Bone marrow (tissue), 2 donors: ENCODE measurements at places on chromosomes 3 and 15.

DNA sequence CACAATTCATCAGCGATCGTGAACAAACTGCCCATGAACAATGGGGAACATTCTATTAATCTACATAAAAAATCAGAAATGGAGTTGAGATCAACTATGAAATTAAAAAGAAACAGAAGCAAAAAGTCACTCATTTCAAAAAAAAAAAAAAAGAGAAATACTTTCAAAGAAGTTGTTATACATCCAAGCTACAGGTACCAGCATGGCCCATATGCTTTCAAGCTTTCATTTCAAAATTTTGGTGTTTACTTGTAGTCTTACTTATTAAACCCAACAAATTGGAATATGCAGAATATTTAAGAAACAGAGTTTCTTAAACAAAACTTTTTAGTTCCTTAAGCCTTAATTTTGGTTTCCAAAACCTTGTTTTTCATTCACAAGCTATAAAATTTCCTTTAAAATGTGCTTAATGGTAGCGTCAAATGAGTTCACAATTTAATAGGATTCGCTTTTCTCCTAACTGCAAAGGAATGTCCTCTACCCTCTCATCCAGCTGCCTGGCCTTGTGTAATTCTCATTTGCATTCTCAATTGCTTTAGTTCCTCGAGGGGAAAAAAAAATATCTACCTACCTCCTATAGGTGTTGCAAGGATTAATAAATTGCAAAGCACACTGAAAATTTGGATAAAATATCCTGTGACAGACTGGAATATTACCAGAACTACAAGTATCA, 565.2 kb downstream of the ROBO1 start:
- DNase-seq, result no peak

DNA sequence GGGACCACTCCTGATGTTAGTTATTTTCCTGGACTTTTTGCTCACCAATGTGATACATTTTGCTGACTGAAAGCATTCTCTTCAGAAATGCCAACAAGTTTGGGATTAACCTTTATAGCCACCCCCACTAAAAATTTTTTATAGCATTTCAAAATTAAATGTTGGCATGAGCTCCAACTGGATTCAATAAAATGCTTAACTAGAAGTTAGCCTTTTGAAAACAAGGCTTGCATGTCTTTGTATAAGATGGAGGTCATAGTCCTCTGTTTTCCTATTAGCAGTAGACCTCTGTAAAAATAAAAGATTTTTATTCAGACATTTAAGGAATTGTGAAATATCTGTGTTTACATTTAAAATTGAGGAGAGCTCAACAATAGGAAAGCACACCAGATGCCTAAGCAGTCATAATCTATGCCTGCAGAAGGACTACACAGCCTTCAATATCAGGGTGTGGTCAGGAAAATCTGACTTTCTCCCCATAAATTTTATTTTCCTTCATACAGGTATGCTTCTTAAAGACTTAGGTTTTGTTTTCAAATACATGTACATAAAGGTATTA, 87.2 kb downstream of the DNAJC13 start:
- no peak for DNase-seq

DNA sequence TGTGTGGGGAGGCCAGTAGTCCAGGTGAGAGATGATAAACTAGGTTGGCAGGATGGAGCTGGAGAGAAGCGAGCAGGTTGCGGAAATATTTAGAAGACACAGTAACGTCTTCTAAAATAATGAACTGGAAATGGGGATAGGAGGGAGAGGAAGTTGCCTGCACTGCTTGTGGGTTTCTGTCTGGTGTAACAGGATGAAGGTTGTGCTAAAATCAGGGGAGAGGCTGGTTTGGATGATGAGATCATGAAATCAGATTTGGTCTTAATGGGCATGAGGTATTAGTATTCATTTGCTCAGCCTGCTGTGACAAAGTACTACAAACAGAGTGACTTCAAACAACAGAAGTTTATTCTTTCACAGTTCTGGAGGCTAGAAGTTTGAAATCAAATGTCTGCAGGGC, 32.1 kb upstream of the TNFAIP8L3 start:
- no peak for DNase-seq

DNA sequence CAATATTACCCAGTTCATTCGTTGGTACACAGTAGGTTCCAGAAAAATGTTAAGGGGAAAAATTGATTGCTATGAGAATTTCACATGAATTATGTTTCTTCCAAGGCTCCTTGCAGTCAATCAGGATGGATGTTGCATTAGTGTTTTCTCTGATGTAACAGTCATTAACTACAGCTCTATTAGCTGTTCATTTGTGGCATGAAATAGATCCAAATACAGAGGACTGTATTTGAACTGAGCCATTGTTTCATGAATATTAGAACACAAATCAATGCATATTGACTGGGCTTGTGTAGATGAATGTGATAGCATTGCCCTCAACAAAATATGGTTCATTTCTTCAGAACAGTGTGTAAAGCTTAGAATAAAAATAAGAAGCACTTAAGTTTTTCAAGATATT, 203.0 kb upstream of the SGO1 start:
- DNase-seq, result no peak

DNA sequence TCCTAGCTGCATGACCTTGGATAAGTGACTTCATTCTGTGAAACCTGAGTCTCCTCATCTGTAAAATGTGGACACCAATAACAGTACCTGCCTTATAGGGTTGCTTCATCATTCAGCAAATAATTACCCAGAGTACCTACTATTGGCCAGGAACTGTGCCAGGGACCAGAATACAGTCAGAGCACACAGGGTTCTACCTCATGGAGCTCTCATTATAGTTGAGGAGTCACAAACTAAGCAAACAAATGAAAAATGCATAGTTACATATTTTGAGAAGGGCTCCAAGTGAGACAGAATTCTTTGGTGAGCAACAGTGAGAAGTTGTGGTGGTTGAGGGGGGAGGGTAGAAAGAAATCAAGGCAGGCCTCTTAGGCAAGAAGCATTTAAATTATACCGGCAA, 308.6 kb upstream of the WNT5A start:
- DNase-seq, result no peak

DNA sequence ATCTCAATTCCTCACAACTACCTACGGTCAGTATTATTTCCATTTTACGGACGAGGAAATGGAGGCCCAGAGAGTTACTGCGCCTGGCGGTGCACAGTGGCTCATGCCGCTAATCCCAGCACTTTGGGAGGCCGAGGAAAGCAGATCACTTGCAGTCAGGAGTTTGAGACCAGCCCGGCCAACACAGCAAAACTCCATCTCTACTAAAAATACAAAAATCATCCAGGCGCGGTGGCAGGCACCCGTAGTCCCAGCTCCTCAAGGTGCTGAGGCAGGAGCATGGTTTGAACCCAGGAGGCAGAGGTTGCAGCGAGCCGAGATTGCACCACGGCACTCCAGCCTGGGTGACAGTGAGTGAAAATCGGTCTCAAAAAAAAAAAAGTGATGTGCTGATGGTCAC, 187.3 kb downstream of the XXYLT1 start:
- DNase-seq, result no peak

GRCh38 chr3:44865272-44866035, 3.7 kb downstream of the TMEM42 start:
- DNase-seq, result no peak

DNA sequence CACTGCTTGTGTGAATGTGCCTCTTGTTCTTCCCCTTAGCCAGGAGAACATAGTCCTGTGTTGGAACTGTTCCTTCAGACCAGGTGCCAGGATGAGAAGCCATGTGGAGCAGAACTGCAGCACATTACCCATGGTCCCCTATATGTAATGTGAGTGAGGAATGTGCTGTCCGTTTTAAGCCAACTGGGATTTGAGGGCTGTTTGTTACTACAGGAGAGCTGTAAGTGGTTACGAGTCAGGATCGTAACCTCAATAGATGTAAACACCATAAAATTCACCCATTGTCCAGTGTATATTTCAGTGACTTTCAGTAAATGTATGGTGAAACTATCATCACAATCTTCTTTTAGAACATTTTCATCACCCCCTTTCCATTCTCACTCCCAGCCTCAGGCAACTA, 10.1 kb upstream of the SCAP start:
- DNase-seq, result no peak
